ENCODE measurements at places on chromosomes 11 and 22.
A peak's percentile ranks its signal among the peaks of the same experiment; 100 is the strongest.

GRCh38 chr22:50722716-50723428 lies 15.1 kb upstream of the ACR start:
- DNase-seq: no peak

DNA sequence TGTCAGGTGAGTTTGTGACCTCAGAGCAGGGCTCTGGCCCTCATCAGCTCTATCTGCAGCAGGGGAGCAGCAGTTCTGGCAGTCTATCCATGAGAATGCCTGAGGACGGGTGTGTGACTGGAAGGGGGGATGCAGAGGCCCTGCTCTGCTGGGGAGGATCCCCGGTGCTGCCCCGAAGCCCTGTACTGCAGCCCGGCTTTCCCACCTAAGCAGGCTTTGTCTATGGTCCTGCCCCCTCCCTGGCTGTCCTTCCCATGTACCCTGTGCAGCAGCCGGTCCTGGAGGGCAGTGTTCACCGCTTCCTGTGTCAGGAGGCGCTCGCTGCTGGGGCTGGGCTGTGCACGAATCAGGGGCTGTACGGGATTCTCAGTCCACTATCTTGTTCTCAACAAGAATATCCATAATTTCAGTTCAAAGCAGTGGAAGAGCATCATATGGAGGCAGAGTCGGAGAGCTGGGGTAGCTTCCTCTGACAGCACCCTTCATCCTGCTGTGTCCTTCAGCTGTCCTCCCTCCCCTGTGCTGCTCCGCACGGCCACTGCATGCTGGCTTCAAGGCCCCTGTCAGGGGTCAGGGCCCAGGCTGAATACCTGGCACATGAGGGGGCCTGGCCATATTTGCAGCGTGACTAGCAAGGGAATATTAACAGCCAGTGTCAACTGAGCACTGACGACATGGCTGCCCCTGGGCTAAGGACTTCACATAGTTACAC lies 125.2 kb downstream of the CTTN start:
- DNase-seq: no peak

DNA sequence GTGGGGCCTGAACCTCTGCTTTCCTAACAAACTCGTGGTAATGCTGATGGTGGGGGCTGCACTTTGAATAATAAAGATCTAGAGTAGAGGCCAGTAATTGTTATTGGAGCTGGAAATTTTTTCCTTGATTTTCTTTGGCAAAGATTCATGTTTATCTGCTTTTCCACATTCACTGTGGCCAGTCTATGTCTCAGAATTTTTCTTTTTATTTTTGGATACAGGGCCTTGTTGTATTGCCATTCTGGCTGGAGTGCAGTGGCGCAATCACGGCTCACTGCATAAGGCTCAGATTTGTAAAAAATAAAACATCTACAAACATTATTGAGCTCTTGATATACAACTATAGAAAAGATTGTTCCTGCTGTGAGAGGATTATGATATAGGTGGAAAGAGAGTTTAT lies 1.6 kb downstream of the TMEM135 start:
- no peak for DNase-seq

- DNase-seq: no peak
Measured at GRCh38 chr11:12456651-12457579, 79.5 kb downstream of the PARVA start.

- no peak for DNase-seq
Measured at GRCh38 chr22:50292643-50293440, 14.6 kb downstream of the PLXNB2 start.

DNA sequence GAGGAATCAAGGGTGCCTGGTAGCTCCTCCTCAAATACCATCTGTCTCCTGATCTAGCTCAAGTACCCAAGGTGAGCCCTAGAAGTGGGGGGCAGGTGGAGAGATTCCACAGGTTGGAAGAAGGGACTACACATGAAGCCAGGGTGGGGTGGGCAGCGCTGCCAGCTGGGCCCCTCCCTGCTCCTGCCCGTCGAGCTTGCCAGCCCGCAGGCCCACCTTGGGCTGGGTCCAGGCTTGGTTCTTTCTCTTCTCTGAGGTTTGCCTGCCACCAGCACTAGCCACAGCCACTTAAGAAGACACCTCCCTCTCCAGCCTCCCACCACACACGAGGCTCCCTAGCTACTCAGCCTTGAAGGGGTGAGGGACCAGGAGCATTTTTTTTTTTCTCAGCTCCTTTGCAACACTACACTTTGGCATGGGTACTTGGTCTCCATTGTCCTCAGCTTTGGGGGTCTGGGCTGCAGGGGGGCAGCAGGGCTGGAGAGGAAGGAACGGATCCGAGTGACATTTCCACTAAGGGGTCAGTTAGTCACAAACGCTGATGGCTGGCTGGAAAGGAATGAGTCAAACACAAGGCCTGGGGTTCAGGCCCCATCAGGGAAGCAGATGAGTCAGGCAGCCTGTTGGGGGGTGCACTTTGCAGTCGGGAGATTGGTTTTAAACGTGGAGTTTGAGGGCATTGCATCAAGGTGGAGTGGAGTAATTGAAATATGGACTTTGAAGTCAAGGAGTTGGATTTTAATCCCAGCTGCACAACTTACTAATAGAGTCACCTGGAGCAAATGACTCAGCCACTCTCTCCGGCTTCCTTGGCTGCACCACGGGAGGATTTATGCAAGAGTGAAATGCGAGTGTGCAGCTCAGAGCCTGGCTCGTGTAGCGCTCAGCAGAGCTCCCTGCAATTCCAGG lies 7.4 kb upstream of the NPTXR start:
- DNase-seq: no peak

- DNase-seq: no peak
Measured at GRCh38 chr11:17898782-17899181, 114.1 kb downstream of the SERGEF start.

- DNase-seq: no peak
Measured at GRCh38 chr22:50298937-50299784, 8.3 kb downstream of the PLXNB2 start.

DNA sequence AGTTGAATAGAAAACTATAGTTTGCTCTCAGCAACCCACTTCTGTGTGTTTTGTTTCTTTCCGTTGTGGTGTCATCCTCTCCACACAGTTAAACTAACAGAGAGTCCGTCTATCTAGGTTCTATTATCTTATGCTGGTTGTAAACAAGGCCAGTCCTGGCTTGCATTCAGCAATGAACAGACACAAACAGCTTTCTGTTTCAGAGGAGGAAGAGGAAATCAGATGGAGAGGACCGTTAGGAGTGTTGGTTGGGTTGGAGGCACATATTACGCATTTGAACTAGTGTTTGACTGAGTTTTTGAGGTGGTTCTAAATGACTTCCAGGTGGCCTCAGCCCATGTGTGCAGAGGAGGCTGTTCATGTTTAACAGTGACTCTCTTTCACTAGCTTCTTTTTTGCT lies 129.5 kb upstream of the SORL1-AS1 start:
- DNase-seq: no peak

DNA sequence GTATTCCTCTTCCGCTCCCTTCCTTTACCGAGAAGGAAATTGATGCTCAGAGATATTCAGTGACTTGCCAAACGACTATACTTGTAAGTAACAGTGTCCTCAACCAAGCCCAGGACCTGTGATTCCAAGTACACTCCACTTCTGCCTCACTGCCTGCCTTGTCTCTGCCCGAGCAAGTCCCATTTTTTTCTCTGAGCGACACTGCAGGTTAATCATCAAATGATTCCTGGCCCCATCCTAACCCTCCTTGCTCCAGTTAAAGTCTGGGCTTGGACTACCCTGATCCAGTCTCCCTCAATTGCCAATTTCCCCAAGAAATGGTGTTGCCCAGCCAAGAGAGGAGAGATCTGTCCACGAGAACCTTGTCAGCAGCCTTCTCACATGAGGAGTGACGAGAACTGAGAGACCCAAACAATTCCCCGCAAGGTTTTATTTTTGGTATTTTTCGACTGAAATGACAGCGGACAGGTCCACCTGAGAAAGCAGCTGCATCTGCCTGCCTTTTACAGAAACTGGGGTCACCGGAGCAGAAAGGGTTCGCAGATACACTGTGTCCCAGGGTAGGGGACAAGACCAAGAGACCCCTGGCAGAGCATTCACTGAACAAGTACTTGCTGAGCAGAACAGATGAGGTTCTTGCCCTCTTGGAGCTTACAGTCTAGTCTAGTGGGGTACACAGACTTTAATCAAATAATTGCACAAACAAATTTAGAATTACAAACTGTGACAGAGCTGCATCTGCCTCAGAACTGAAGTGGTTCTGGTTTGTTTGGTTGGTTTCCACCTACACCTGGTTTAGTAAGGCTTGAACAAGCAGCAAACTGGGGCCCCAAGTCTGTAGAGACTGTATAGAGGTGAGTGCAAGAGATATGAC lies 11.4 kb downstream of the POU2AF1 start:
- DNase-seq: no peak

DNA sequence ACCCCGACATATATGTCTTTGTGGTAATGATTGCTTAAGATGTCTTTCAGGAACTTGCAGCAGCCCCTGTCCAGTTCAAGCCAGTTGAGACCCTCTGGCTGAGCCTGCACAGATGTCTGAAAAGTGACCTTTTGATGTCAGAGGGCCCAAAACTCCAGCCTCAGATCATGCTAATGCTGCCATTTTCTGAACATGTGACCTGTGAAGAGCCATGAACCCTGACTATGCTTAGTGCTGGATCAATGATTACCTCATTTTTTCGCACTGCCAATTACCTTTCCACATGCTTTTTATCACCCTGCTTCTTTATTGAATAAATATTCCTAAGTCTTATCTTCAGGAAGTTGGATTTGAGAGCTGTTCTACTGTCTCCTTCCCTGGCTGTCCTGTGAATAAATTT lies 6.9 kb upstream of the CYP2R1 start:
- no peak for DNase-seq

DNA sequence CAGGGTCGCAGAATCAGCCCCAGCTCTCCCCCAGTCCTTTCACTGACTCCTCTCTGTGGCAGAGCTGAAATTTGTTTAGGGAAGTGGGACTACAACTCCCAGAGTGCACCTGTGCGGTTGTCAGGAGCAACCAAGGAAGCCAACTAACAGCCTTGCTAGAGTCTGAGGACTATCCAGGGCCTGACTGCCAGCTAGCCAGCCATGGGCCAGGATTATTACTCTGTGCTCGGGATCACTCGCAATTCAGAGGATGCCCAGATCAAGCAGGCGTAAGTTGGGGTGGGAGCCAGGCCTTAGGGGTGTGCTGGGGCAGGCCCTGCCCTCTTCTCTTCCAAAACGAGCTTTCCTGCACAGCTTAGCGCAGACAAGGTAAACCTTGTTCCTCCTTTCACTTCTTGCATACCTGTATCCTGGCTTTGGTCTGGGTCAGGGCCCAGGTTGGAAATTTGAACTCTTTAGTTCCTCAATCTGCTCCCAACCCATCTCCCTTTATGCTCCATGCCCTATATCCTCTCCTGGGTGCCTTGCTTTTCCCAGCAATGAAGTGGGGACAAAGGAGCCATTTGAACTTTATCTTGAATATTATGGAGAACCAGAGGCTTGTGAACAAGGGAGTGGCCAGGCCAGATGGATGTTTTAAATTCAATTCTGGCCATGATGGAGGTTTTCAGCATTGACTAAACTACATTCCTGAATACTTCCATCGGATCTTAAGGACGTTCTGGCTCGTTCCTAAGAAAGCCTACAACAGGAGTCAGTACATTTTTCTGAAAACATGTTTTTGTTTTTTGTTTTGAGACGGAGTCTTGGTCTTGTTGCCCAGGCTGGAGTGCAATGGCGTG lies at the start of gene DNAJB13:
Gene DNAJB13 (plus strand): TSS at position 158 of the 842 bp plus-strand sequence. CDS start 44 bp downstream, at position 202.
- DNase-seq: no peak

DNA sequence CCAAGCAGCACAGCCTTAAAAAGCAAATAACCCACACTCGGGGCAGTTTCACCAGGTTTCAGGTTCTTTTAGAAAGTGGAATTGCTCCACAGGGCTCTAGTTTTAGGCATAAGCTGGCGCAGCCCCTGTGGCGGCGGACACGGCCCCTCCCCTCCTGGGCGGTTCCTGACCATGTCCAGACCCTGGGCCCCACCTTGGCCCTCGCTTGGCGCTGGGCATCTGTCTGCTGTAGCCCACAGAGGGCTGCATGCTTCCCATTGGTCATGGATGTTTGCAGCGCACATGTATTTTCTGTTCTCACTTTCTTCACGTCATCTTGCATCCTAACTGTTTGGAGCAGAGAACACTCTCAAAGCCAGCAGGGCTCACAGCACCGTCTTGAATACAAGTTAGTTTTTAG lies 244.3 kb downstream of the BRD1 start:
- DNase-seq: no peak

GRCh38 chr22:20205964-20206708 lies 55.3 kb upstream of the CCDC188 start:
- peak; percentile 19 for DNase-seq

DNA sequence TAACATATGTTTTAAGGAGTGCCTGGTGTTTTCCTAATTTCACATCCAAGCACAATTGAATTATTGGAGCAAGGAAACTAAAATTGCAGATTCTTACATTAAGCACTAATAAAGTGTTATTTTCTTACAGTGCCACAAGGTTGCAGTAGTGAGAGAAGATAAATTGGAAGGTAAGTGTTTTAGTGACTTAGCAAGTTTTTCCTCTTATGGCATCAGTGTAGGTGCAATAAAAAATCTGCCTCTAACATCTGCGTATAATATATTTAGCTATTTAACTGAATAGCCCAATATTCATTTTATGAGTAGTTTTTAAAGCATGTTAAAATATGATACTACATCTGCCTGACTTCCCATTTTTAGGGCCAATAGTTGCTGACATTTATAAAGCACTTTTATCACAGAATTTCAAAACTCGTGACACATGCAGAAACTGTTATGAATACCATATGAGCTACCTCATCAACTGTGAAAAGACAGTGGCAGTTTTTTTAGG lies 19.0 kb downstream of the POLD3 start:
- no peak for DNase-seq

GRCh38 chr22:36891646-36892045 lies 21.8 kb upstream of the CSF2RB start:
- no peak for DNase-seq

DNA sequence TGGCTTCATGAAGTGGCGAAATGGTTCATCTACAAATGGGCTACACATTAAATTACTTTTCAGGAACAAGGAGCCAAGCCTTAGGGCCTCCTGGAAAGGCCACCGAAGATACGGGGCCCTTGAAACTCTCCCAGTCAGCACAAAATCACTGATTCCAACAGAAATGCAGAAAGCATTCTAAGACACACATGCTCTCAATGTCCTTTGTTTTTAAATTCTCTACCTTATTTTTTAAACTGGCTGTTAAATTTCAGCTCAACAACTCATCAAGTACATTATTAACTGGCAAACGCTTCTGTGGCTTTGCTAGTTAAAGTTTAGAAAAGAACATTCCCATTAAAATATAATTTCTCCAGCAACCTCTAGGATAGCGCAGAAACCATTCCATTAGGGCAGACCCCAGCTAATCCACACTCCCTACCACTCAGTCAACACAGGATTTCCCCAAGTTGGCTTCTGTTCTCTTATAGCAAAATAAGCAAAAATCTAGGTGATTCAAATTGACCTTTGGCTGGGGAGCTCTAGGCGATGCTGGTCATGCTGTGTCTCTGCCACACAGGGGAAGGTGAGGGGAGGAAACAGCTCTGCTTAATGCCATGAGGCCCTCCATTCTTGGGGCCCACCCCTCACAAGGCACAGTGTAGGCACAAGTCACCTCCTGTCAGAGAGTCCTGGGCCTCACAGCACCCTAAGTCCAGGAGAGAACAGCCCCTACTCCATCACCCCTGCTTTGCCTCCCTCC lies 47.1 kb downstream of the PLEKHA7 start:
- no peak for DNase-seq

GRCh38 chr22:44180706-44181032 lies at the start of gene PARVG:
Gene PARVG, plus strand, starts transcription at chr22:44180925. Its CDS starts 2,405 bp downstream, at chr22:44183330.
- DNase-seq: no peak

Measured in occipital lobe (tissue), 3 donors.